Uterus (tissue), 4 donors: ENCODE measurements at places on chromosomes 4 and X. TPM values are rescaled to one million over a fixed set of nuclear protein-coding genes. Genes with fewer than 3 reads are reported as not detected.

DNA sequence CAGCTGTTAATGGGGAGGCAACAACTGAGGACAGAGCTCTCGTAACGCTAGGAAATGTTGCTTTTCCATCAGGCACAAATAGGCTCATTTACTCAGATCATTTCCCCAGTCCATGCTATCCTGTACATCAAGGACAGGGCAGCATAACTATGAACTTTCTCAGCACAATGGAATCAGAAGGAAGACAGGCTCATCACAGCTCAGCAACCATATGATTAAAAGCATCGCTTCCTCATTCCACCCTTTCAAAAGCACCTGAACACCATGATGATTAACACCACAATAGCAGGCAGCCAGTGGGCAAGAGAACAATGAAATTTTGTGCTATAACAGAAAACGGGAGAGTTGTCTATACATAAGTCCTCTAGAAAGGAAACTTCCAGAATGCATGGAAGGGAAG lies 297.8 kb downstream of the ZNF674 start:
- no peak for DNase-seq

GRCh38 chr4:41296995-41297394 lies 40.3 kb downstream of the UCHL1 start:
- DNase-seq, result no peak

DNA sequence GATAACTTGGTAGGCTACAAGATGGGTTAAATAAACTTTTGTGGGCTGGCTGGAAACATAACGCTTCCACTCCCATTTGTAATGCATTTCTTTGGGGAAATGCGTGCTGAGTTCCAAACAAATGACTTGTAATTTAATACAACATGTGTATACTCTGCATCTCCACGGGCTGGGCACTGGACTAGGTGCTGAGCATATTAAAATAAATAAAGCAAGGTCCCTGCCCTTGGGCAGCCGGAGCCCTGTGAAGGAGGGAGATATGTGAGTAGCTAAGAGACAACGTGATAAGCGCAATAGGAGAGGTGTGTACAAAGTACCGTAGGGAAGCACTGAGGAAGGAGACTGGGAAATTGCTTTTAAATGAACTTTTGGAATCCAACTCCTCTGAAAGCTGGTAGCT lies 147.2 kb upstream of the RBPJ start:
- DNase-seq, result no peak

- no peak for DNase-seq
These were observed 104.6 kb downstream of the ANAPC4 start for GRCh38 chr4:25481648-25482047.

DNA sequence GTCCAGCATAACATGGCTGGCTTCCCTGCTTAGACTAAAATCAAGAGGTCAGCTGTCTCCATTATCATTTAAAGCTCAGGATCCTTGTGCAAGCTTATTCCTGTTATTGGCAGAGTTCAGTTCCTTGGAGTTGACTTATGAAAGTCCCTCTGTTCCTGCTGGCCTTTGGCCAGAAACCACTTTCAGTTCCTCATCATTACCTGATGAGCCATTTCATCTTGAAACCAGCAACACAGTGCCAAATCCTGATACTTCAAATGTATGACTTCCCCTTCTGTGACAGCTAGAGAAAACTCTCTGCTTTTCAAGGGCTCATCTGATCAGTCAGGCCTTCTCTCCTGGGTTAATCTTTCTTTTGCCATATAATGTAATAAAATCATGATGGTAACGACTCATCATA lies 110.6 kb upstream of the FSTL5 start:
- no peak for DNase-seq

GRCh38 chrX:106802388-106803275 lies at the start of gene TBC1D8B:
Gene TBC1D8B, plus strand, starts transcription at chrX:106802673. Its CDS starts 181 bp downstream, at chrX:106802854.
- DNase-seq, result peak; percentile 79

GRCh38 chr4:99321241-99322191 lies at the start of gene ADH1B:
Gene ADH1B, minus strand, starts transcription at chr4:99321401. Its CDS starts 70 bp downstream, at chr4:99321331.
- DNase-seq, result no peak

GRCh38 chr4:8128100-8128856 lies 30.3 kb downstream of the ABLIM2 start:
- DNase-seq, result no peak

GRCh38 chr4:168979338-168979737 lies 30.7 kb downstream of the CBR4 start:
- DNase-seq, result no peak

GRCh38 chr4:94728056-94728766 lies 29.5 kb upstream of the BMPR1B start:
- DNase-seq, result no peak

DNA sequence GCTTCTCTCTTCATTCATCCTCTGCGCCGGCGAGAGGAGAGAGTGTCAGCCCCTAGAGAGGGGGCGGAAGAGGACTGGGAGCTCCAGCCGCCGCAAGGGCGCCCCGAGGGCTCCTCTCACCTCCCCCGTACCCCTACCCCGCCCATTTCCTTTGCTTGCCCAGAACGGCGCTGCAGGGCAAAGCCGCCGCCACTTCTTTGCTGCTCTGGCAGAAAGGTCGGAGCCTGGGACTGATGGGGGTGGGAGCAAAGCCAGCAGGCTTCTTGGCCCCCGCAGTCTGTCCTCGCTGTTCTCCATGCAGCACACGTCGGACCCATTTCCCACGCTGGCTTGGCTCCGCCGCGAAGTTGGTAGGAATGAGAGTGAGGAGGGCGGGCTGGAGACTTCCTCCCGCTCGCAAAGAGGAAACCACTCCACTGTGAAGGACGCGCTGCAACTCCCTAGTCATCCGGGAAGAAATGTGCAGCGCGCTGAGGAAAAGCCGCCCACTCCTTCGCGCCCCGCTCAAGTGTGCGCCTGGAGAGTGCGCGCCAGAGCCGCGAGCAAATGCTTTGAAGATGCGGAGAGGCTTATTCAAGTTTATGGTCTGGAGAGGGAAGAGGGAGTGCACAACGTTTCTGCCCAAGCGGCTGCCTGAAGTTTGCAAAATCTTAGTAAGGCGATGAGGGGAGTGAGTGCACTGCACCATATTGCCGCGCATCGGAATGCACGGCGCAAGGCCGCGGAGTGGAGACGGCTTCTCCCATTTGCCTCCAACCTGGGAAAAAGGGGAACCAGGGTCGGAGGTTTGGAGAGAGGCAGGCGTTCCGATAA lies 2.8 kb upstream of the PCDH7 start:
- DNase-seq, result peak; percentile 39

DNA sequence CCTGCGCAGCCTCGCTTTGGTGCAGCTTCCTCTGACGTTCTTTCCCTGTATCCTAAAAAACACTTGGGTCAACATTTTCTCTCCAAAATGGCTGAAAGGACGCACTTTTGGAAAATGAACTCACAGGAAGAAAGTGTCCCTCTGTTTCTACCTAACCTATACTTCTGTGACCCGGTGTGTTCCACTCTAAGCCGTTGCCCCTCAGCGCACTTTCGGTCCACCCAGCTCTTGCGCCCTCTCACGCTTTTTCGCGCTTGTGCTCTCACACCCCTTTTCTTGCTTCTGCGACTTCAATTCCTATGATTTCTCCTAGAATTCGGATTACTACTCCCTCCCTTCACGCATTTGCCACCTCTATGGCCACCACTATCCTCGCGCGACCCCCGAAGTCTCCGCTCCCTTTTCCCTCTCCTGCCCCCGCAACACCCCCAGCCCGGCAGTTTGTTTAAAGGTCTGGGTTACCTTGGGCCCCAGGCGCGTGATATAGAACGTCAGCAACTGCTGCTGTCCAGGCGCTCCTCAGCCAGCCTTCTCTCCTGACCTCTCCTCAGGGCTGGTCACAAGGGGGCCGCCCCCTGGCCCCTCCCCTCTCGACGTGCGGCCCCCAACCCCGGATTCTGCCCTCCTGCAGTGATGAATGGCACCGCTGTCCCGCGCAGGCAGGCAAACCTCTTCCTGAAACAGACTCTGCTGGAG lies at the start of gene USP51:
TSS of gene USP51 (minus strand) at position 535 of the 696 bp plus-strand sequence. CDS start 909 bp downstream, outside the sequence.
- DNase-seq, result peak; percentile 52

DNA sequence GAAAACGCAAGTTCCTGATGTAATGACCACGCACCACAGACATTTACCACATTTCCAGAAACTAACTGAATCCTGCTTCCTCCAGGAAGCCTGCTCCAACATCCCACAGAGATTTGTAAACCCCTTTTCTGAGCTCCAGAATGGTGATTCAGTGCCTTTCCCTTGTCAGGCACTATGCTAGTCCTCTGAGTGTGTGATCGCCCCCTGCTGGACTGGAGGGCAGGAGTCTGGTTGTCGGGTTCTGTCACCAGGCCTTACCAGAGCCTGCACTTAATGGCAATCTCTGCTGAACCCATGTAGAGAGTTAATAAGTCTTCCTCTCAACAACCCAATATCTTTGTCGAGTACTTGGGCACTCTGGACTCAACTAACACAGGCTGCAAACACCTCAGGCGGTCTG lies 14.5 kb upstream of the KDM5C start:
- DNase-seq, result no peak

GRCh38 chrX:46433892-46434291 lies 111.3 kb downstream of the ZNF674 start:
- no peak for DNase-seq

BST1 gene
- total RNA-seq, result 1.5 TPM

TLR10 gene
- total RNA-seq, result not detected

MGAT4D gene
- total RNA-seq, result not detected

GLRA2 gene
- total RNA-seq, result not detected

CCDC160 gene
- not detected for total RNA-seq

AMOT gene
- 4.4 TPM for total RNA-seq

GSX2 gene
- total RNA-seq, result not detected

SHROOM2 gene
- total RNA-seq, result 5.7 TPM

PHEX gene
- total RNA-seq, result 1.5 TPM

GPM6B gene
- total RNA-seq, result 44.1 TPM

BANK1 gene
- not detected for total RNA-seq

VEGFC gene
- 3.8 TPM for total RNA-seq

POU3F4 gene
- not detected for total RNA-seq

MSANTD1 gene
- total RNA-seq, result 2.1 TPM

MXRA5 gene
- 5.9 TPM for total RNA-seq
